GF-D8 (cell line): ENCODE measurements at places on chromosomes 3 and 15.
A peak's percentile ranks its signal among the peaks of the same experiment; 100 is the strongest.

- DNase-seq = no peak
Observed at GRCh38 chr3:147661916-147662315, 252.8 kb downstream of the ZIC1 start.

- no peak for DNase-seq
Observed at GRCh38 chr15:100340721-100341238, 995 bp downstream of the ADAMTS17 start.

GRCh38 chr3:108346301-108347227 lies 50.2 kb downstream of the HHLA2 start:
- DNase-seq = no peak

- DNase-seq = no peak
Observed at GRCh38 chr3:185216607-185216958, 37.3 kb downstream of the EHHADH start.

DNA sequence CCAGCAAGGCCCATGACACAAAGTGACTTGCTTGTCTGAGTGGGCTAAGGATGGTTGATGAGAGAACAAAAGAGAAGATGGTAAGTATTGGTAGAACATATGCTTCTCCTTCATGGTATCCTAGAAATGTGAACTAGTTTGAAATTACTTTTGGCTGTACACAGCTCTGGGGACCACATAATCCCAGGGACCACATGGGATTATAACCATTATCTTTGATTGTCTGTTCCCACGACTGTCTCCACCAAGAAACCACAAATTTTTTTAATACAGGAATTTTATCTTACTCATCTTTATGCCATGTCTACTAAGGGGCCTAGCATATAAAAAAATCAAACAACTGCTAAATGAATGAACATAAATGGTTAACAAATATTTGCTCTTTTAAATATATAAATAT lies 155.3 kb upstream of the PRICKLE2 start:
- no peak for DNase-seq

DNA sequence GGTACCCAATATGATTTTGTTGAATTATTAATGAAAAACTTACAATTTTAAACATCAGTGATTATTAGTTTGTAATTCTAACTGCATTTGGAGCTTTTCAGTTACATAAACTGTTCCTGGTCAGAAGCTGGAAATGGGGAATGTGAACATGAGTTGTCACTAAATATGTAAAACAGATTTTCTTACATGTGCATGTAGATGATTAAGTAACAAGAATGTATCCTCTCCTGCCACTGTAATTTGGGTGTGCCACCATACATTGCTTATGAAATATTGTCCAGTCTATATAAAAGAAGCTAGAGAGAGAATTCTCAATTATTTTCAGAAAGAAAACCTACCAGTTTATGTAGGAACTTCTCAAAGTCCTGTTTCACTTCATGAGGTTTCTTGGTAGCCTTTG lies 91.6 kb upstream of the FGF7 start:
- DNase-seq = no peak

DNA sequence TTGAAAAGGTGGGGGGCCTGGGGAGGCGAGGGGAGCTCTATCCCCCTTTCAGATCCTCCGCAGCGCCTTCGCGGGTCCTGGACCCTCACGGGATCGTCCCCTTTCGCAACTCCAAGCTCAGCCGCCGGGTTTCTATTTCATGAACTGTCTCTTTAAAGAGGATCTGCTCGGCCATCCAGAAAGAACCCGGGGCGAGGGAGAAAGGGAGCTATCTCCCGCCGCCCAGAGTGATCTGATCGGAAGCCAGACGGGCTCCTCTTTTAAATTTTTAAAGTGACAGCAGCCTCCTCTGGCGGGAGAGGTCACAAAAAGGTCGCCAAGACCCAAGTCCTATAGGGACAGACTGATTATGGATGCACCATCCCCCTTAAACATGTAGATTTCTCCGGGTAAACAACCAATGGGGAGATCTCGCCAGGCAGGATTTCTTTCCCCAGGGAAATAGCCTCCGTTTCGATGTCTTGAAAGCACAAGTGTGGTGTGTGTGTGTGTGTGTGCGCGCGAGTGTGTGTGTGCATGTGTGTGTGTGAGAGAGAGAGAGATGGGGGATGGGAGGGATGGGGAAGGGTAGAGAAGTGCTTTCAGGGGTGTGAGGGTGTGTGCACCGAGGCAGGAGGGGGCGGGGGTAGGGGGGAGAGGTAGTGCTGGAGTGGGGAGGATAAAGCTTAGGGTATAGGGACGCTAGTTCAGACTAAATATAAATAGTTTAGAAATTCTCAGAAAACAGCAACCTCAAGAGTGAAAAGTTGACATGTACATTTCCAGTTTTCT lies 516.1 kb downstream of the MECOM start:
- DNase-seq = no peak

- no peak for DNase-seq
Observed at GRCh38 chr15:40108061-40108854, 421 bp downstream of the BMF start.

DNA sequence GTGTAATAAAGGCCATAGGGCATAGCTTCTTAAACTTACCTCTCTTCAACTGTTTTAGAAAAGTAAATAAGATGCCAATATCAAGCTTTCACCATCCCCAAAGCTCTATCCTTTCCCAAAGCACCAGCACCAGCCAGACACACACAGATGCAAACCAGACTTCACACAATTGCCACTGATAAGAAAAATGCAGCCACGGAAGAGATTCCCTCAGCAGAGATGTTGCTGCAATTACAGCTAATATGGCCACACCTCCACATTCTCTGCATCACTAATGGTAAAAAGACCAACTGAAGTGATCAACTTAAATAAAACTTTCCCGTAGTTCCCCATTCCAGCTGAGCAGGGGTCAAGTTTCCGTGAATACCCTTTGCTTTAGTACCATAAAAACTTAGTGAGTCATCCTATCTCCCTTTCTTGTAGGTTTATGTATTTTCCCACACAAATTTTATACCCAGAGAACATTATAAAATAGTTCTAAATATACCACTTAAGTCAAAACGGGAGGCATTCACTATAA lies 64.4 kb downstream of the SLC9A9 start:
- DNase-seq = no peak

GRCh38 chr3:54549607-54550220 lies 378.1 kb downstream of the LRTM1 start:
- DNase-seq = no peak

GRCh38 chr3:133489466-133490085 lies 83.9 kb upstream of the CDV3 start:
- DNase-seq = no peak

GRCh38 chr15:70145261-70145660 lies 47.5 kb upstream of the TLE3 start:
- DNase-seq = no peak

GRCh38 chr3:45657853-45658252 lies 31.3 kb upstream of the SACM1L start:
- DNase-seq = no peak

- DNase-seq = no peak
Observed at GRCh38 chr3:40096661-40097111, 212.8 kb upstream of the EIF1B start.

- no peak for DNase-seq
Observed at GRCh38 chr3:128319107-128319506, 147.6 kb downstream of the DNAJB8 start.

- DNase-seq = no peak
Observed at GRCh38 chr3:98977520-98977919, 76.0 kb upstream of the DCBLD2 start.

- DNase-seq = no peak
Observed at GRCh38 chr3:111269777-111270176, 198.2 kb downstream of the NECTIN3 start.

GRCh38 chr15:41564286-41564959 lies 5.4 kb downstream of the TYRO3 start:
- no peak for DNase-seq

- DNase-seq = no peak
Observed at GRCh38 chr15:55106155-55106554, 90.6 kb downstream of the RSL24D1 start.

DNA sequence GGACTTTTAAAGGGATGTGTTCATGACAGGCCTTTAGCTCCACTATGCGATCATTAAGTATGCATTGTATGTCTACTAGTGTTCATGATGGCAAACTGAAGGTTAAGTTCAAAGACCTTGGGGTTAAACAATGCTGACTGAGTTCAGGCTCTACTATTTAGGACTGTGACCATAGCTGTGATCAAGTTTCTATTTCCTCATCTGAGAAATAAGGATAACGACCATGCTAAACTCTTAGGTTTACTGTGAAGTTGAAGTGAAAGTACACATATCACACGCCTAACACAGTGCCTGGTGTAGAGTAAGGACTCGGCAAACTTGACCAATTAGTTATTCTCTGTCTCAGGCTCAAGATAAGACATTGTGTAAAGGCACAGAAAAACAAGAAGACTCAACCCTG lies 243.2 kb downstream of the MBNL1 start:
- DNase-seq = no peak

DNA sequence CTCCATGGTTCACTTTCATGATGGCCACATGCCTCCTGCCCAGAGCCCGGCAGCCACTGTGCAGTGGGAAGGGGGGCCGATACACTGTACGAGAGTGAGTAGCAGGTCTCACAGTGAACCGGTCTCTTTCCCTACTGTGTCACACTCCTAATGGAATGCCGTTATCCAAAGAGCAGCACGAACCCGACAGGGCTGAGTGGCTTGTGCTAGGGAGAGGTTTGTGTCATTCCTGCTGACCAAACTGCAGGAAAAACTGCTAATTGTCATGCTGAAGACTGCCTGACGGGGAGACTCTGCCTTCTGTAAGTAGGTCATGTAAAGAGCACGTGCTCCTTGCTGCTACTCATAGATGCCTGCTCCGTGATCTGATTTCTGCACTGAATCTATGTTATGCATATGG lies 105.1 kb downstream of the ARPP21 start:
- DNase-seq = no peak

- DNase-seq = no peak
Observed at GRCh38 chr3:182862159-182862860, 69.0 kb downstream of the ATP11B start.

GRCh38 chr3:49803465-49804140 lies 542 bp downstream of the INKA1 start:
- peak; percentile 52 for DNase-seq

- DNase-seq = no peak
Observed at GRCh38 chr3:56251343-56251945, 216.8 kb downstream of the ERC2 start.

DNA sequence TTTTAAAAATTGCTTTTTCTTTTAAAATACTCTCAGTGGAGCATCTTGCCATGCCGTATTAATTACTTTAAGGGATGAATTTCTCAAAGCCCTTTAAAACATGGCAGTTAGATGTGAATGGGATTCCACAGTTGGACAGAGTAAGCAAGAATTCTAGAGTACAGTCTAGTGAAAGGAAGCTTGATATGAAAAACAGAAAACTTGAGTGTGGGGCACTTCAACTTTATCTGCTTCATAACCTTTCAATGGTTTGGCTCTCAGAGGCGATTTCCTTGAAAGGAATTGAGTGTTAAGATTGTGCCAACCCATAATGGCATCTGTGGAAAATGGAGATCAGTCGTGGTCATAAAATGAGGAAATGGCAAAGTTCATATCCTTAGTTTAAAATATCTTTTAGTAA lies 127.7 kb upstream of the SAMMSON start:
- no peak for DNase-seq

DNA sequence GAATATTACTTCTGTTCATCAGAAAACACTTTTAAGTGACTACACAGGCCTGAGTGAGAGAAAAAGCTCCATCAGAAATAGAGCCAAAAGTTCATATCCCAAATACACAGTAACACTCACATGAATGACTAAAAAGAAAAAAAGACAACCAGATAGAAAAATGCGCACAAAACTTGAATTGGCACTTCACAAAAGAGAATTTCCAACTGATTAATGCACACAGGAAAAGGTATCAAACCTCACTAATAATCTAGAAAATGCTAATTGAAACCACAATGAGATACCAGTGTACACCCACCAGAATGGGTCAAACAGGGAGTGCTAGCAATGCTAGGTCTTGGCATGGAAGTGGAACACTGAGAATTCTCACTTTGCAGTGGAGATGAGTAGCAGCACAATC lies 78.6 kb downstream of the HERC2 start:
- no peak for DNase-seq

DNA sequence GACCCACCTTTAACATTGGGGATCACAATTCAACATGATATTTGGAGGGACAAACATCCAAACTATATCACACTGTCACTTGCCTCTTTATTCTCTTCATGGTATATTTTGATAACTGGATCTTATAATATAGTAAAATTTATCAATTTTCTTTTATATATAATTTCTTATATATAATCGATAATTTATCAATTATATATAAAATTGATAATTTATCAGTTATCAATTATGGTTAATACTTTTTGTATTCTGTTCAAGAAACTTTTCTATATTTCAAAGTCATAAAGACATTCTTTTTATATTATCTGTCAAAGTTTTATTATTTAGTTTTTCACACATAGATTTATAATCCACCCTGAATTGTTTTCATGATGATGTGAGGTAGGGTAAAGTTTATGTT lies 132.9 kb downstream of the ZNF280D start:
- DNase-seq = no peak

- DNase-seq = peak; percentile 78
Observed at GRCh38 chr3:14431917-14432834, 29.8 kb downstream of the SLC6A6 start.

DNA sequence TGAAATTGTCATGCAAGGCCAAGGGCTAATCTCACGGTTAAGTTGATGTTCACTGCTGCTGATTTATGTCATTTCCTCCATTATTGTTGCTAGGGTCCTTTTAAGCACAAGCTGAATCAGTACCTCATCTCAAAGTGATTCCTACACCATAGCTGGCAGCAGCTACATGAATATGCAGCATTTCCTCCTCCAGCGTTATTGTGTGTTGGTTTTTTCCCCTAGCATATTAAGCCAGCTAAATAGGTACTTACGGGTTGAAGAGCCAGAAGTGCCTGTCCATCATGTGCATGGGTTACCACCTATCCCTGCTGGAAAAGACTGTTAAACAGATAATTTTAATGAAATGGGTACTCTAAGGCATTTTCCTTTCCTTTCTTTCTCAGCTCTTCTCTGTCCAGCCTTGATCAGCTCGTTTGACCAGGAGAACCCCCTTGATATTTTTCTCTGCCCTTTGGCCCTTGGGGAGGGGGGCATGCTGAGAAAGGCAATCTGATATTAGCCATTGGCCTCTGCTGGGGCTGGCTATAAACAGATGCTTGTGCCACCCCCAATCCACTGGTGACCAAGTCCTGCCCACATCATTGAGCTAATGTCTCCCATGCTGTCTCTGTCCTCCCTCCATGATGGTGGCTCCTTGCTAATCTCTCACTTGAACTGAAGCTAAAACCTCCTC lies 115.6 kb upstream of the PLXNA1 start:
- DNase-seq = no peak

- no peak for DNase-seq
Observed at GRCh38 chr3:189748046-189748445, 116.9 kb downstream of the TP63 start.
